ENCODE measurements at places on chromosomes 6 and 20.

DNA sequence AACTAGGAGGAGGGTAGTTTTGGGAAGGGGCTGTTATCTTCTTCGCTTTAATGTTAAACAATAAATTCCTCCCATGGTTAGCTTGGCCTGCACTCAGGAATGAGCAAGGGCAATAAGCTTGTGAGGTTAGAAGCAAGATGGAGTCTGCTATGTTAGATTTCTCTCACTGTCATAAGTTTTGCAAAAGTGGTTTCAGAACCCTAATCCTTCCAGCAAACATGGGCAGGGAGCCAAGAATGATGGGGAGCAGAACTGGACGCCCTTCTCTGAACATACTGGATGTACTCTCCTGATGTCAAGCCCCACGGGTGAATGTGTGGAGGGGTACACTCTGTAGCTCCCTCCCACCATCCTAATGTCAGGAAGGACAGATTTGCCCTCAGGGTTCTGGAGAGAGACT lies 22.3 kb downstream of the C6orf163 start:
- DNase-seq = no peak

DNA sequence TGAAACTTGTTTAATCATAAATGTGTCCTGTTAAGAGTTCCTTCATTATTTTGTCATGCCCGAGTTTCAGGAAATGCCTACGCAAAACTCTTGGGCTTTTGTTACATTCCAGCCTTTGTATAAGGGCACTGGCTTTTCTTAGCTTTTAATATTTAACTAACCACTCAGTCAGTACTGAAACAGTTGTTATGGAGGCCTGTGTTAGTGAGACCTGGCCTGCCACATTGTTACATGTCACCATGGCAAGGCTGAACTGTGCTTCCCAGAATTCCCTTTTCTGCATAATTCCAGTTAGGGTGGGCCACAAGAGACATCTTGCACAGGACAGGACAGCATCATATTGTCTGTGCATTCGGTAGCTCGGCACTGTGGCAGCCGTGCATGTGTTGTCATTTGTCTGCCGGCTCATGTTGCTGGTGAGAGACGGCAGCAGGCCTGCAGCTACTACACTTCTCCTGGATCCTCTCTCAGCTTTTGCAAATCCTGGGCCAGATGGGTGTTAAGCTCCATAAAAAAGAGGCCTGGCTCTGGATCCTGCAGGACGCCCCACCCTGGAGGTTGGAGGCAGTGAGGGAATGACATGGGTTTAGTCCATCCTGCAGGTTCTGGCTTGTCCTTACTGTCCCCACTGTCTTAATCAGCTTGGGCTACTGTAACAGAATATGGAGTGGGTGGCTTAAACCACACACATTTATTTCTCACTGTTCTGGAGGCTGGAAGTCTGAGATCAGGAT lies 128.8 kb upstream of the DTNBP1 start:
- no peak for DNase-seq

- no peak for DNase-seq
Observed at GRCh38 chr20:13348311-13349234, 127.5 kb downstream of the ISM1 start.

- no peak for DNase-seq
Observed at GRCh38 chr20:9220874-9221547, 152.1 kb downstream of the PLCB4 start.

DNA sequence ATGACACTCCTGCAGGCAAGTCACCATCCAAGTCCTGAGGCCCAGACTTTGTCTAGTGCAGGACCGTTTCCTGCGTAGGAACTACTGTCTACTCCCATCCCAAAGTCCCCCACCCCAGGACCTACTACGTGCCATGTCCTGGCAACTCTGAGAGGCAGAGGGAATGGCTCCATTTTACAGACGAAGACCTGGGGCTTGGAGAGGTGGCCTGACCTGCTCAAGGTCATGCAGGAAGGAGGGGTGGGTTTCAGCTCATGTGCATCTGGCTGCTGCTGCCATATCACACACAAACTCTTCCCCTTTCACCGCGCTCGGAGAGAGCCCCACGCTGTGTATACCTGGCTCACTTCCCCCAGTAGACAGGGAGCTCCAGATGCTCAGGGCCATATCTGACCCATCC lies 1.2 kb upstream of the NOL4L start:
- DNase-seq = no peak

DNA sequence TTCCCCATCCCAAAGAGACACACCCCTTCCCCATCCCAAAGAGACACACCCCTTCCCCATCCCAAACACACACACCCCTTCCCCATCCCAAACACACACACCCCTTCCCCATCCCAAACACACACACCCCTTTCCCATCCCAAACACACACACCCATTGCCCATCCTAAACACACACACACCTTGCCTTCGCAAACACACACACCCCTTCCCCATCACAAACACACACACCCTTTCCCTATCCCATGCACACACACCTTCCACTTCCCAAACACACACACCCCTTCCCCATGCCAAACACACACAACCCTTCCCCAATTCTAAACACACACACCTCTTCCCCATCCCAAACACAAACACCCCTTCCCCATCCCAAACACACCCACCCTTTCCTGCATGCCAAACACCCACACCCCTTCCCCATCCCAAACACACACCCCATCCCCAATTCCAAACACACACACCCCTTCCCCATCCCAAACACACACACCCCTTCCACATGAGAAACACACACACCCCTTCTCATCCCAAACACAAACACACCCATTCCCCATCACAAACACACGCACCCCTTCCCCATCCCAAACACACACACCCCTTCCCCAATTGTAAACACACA lies 315.3 kb downstream of the KIF16B start:
- DNase-seq = no peak
